ENCODE measurements at places on chromosomes 1 and 21.

- DNase-seq, result no peak
These were observed 376.7 kb upstream of the ADGRL2 start for GRCh38 chr1:81424061-81424460.

- no peak for DNase-seq
These were observed 18.8 kb upstream of the C2CD2 start for GRCh38 chr21:41972511-41973205.

DNA sequence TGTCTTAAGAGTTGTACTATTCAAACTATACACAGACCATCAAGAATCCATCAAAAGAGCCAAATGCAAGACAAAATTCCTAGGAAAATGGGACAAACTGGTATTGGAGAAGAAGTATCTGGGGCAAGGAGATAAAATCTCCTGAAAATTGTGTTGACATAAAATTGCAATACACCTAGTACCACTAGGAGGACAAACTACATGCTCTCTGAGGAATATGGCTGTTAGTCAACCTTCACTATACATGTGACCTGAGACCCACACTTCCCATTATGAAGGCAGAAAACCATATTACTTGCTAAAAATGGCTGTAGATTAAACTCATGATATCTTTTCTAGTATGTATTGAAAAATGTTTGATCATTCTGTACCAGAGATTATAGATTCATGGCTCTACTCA lies 30.0 kb downstream of the IRF2BP2 start:
- peak; percentile 36 for DNase-seq

GRCh38 chr1:6776895-6777294 lies 8.4 kb upstream of the CAMTA1 start:
- DNase-seq, result no peak

- no peak for DNase-seq
These were observed 15.3 kb upstream of the FMO4 start for GRCh38 chr1:171298696-171299095.

- DNase-seq, result no peak
These were observed 62.0 kb upstream of the USP25 start for GRCh38 chr21:15667819-15668218.

DNA sequence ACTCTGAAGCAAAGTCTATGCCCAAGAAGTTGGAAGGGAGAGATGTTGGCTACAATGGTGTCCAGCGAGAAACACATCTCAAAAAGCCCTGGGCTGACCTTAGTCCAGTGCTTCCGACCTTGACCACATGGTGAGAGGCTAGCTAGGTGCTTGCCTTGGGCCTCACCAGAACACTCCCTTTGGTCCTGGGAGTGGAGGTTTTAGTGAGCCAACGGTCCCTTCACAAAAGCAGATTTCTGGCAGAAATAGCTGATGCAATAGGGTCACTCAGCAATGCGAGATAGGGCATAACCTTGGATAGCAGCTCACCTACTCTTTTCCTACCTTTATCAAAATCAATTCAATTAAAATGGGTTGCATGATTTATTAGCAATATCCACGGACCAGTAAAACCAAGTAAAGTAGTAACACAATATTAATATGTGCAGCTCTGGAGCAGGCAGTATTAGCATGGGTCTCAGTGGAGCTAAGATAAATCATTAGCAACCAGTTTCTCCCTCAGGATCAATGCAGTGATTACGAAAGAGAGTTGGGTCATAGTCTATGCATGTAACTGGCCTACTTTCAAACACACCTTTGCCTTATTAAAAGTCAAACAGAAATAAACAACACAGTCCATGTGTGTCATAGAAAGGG lies 1.9 kb downstream of the SLC30A10 start:
- peak; percentile 69 for DNase-seq

DNA sequence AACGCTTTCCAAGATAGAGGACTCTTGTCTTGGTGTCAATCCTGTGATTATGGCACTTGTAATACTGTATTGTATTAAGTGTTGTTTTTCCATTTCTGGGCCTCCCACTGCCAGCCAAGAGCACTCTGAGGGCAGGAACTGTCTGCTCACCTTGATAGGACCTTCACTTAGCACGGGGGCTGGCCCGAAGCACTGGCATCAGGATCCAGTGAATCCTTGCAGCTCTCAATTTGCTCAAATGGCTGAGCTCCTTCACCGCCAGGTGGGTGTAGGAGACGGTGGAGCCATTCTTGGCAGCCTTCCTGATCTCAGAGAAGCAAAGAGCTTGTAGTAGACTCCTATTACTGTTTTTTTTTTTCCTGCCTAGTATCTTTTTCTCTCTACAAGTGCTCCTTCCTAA lies 17.7 kb downstream of the MECR start:
- DNase-seq, result no peak

DNA sequence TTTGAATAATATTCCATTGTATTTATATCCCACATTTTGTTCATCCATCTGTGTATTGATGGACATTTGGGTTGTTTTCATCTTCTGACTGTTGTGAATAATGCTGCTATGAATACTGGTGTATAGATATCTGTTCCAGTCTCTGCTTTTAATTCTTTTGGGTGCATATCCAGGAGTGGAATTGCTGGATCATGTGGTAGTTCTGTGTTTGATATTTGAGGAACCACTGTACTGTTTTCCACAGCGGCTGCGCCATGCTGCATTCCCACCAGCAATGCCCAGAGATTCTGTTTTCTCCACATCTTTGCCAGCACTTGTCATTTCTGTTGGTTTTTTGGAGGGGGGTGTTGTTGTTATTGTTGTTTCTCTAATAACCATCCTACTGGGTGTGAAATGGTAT lies 131.6 kb upstream of the KIF26B start:
- no peak for DNase-seq

DNA sequence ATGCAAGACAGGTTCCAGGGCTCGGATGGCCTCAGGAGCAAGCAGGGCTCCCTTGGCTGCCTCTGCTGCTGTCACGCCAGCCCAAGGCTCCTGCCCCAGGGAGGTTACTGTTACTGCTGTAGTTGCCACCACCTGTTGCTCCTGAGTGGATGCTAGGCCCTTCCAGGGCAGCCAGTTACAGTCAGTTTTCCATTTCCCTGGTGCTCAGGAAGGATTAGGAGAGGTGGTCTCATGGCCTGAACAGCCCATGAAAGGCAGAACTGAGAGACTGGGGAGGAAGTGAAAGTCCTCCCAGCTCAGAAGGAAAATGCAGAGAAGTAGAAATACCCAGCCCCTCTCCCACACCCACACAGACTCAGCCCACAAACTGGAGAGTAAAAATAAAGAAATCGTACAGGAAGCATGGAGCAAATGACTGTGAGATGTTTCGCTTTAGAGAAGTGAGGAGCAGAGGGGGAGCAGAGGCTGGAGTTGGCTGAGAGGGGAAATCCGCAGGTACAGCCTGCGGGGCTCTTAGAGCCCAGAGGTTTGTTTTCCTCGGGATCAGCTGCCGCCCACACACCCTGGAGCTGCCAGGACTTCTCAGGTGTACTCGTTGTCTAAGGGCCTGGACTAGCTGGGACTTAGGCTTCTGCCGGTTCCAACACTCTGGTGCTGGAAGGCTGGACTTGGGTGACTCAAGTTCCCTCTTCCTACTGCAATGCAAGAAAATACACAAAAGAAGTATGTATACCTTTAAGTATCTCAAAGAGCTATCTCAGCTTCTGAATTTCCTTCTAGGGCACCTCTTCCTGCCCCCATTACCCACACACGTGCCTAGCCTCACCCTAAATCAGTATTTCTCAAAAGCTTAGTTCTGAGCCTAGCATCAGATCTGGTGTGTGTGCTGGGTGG lies 2.3 kb downstream of the IL6R start:
- DNase-seq, result peak; percentile 87

DNA sequence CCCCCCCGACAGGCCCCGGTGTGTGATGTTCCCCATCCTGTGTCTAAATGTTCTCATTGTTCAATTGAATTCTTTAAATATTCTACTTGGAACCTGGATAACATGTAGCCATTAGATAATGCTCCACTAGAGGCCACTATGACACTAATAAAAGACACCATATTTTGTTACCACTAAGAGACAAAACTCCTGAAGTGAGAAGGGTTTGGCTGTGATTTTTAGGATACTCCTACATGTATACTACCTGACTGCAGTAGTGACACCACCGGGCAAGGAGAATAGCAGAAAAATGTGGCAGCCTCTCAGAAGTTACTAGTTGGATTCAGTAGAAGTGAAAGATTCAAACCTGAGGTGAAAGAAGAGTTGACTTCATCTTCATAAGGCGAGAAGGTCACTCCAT lies 36.0 kb downstream of the F5 start:
- DNase-seq, result peak; percentile 60

DNA sequence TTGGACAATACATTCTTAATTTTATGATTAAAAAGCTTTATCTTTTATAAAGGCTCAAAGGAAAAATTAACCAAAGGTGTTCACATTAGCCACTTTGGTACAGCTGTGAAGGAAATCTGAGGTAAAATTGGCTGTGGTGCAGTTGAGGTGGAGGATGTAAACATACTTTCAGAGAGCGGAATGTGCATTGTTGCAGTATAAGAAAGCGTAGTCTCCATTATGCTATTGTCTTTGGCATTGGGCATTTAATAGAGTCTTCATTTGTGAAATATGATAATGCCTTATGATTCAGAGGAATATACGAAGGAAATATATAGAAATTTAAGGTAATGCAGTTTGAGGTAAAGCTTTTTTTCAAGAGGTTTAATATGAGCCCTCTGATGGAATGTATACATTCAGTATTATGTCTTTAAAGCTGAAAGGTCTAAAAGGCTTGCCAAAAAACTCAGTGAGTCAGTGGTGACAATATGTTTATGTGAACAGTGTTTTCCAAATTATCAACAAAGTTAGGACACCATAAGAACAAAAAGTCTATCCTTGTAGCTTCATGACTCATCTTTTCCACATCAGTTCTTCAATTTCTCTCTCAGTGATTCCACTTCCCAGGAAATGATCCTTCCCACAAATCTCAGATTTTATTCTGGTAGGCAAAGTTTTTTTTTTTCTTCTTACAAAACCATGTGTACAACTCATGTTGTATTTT lies 26.9 kb upstream of the DDR2 start:
- DNase-seq, result peak; percentile 89

DNA sequence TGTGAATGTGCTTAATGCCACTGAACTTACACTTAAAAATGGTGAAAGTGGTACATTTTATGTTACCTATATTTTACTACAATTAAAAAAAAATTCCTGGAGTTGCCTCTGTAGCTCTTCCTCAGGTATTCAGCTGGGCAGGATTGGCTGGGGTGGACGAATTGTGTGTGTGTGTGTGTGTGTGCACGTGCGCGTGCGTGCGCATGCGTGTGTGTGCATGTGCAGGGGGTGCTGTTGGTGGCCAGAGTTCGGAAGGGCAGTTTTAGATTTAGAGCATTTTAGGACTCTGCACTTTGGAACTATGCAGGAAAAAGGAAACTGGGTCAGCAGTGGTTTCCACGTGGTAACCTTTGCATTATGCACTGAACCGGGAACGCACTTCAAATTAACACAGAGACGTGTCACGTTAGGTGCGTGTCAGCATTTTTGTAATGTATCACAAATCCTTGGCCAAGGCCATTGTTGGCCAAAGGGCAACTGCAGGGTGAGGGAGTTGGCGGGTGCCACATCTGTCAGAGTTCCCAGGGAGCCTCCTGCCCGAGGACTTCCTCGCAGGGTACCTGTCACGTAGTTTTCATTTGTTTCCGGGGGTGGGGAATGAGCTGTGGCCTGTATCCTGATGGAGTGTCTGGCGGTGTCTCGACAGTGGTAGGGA lies 312.8 kb downstream of the CAMTA1 start:
- no peak for DNase-seq

GRCh38 chr1:102970496-102971078 lies 137.7 kb downstream of the COL11A1 start:
- DNase-seq, result peak; percentile 76

DNA sequence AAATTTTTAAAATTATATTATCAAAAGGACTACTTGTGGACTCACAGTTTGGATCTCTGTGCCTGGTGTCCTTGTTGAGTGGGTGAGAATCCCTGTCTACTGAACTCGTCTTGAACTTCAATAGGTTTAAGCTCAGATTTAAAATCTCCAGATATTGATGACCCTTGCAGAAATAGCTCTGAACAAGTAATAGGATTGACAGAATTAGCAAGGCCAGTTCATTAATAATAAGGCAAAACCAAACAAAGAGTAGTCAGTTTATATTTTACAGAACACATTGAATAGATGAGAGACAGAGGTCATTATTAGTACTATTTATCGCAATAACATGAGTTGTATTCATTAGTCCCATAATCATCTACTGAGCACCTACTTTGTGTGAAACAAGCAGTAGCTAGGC lies at the start of gene PDC:
Gene PDC (minus strand): TSS at position 101 of the 400 bp plus-strand sequence. CDS start 11,655 bp downstream, outside the sequence.
- DNase-seq, result no peak

DNA sequence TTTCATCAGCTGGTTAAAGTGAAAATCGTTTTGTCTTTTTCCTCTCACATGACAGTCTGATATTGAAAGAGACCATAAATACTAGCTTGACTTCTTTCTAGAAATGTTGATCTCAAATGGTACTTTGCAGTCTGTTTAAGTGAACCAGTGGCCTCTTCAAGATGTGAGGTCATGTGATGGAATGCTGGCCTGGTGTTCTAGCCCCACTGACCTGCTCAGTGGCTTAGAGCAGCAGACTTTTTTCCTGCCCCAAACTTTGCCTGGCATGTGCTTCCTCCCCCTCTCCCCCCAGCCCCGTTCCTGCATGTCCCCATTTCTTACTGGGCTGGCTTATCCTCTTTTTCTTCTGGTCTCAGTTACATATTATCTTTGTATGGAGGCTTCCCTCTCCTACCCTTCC lies 34.3 kb downstream of the ZYG11A start:
- DNase-seq, result no peak

DNA sequence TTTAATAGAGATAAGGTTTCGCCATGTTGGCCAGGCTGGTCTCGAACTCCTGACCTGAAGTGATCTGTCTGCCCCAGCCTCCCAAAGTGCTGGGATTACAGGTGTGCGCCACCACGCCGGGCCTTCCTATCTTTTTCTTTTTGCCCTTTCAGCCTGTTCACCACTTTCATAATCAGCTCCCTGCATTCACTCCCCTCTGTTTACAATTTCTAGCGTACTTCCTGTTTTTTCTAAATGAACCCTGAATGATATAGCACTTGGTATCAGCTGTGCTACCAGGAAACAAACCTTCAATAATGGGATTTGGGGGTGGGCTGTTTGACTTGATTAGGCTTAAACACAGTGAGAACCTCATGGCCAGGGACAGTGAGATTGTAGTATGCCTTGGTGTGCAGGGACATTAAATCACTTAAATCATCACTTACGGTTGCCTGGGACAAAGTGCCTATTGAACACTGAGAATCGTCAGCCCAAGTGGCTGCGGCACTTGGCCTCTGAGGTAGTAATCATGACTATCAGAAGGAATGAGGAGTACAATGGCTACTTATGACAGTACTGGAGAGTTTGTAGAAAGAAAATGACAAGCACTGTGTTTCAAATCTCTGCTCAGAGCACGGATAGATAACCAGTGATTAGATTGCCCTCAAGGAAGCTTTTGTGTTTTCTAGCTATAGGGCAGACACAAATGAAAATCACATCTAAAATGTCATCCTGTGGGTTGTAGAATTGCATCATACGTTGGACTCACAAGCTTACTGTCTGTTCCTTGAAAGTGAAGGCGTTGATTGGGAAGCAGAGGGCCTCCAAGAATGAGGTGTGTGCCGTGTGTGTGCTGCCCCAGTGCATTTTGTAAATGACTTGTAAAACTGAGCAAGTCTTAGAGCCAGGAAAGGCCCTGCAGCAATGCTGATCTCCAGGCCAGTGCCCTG lies 661.8 kb downstream of the MATN1 start:
- DNase-seq, result no peak
